ENCODE measurements at places on chromosomes 1 and 21. TPM values are rescaled to one million over a fixed set of nuclear protein-coding genes. Genes with fewer than 3 reads are reported as not detected.

- peak; percentile 41 for DNase-seq
These were observed 16.3 kb downstream of the PDZK1 start for GRCh38 chr1:145690587-145691558.

DNA sequence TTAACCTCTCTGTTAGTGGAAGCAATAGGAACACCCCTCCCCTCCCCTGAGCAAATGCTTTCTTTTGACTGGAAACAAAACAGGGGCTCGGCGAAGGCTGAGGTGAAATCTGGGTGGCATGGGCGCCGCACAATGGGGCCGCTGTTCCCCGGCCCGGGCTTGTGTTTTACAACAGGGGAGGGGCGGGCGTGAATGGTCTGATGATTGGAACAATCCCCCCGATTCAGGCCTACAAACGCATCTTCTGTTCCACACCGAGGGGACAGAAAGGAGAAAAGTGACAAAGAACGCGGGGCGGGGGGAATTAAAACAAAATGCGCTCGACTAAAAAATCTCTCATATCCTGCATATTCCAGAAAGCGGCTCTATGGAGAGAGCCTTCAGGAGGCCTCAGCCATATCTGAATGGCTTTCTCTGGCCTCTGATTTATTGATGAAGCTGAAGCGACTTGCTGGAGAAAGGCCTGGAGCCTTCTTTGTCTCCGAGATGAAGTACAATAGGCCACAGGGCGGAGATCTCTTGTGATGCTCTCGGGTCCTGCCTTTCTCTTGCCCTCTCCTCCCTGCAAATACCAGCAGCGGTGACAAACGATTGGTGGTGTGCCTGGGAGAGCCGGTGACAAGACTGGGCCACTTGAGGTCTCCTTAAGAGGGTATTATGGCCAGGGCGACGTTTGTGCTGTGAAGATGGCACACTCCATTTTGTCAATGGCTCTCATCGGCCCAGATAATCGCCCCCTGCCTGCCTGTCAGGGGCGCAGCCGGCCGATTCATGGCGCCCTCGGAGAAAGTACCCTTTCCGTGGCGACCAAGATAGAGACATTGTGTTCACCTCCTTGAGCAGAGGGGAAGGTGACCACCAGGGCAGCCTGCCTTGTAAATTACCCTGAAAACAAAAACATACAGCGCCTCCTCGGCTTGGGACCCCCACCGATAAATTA, 47.1 kb upstream of the OLIG2 start:
- DNase-seq, result no peak

DNA sequence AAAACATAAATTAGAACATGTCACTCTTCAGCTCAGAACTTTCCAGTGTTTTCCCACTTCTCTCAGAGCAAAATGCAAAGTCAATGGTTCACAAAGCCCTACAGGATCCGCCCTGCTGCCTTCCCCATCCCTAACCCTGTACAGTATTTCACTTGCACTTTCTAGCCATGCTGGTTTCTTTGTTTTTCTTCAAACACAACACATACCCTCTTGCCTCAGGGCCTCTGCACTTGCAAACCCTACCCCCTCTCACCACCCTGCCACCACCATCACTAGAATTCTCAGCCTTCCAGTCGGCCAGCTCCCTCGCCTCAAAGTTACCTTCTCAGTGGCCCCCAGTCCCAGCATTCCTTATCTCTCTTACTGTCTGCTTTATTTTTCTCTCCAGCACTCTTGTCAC, 17.6 kb downstream of the TEX35 start:
- DNase-seq, result no peak

Gene LRRC7
- not detected for polyA plus RNA-seq

DNA sequence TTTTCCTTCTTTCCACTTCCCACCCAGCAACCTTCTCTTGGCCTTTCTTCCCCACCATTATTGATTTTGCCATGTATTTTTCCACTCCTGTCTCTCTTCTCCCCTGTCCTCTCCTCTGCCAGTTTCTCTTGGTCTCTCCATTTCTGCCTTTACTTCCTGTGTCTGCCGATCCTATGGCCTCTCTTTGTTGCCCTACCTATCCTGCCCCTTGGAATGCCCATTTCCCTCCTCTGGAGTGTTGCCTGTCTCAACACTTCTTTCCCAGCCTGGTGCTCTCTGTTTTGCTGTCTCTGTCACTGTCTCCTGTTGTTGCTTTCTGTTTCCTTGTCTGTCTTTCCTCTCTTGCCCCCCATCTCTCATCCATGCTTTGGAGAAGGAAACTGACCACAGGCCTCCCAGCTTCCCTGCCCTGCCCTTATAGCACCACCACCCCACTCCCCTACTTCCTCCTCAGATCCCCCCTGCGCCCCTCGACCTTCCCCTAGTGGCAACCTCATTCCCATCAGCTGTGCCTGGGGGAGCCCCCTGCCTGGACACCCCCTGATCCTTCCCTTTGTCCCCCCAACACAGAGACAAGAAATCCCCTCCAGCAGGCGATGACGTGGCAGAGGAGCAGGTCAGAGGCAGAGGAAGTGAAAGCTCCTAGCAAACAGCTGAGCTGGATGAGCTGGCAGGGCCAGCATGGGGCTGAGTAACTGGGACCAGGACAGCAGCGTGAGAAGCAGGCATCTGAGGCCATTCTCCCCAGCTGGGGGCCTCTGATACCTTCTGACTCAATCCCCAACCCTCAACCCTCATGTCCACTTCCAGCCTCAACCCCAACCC, 6.6 kb upstream of the ETV3L start:
- DNase-seq, result peak; percentile 70

Gene RORC
- polyA plus RNA-seq, result not detected

Gene OR6K3
- not detected for polyA plus RNA-seq

GRCh38 chr1:209667708-209668107, 7.5 kb upstream of the G0S2 start:
- no peak for DNase-seq

Gene CROCC
- 4.2 TPM for polyA plus RNA-seq

Gene KRTAP12-2
- not detected for polyA plus RNA-seq

DNA sequence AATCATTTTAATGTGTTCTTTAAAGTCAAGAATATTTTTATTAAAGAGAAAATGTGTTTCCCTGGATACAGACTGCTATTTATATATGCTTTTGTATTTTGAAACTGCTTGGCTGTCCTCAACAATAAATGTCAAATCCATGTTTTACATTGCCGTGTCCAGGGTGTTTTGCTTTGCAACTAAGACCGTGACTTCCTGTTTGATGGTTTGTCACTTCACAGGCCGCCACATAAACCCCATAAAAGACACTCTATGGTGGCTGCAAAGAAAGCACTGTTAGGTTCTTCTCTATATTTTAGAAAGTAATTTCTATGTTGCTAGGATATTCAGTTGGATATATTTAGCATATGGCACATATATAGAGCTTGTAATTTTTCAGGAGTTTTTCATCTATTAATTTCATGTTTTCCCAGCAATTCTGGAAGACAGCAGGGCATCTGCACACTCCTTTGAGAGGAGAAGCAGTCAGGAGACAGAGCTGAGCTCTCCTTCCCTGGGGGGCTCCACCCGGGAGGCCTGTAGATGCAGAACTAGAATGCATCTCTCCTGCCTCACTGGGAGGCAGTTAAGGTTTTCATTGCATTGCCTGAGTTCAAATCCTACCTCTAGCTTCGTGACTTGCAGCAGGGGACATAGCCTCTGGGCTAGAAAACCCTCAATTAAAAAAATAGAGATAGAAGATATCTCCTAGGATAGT, 33.1 kb downstream of the PRDM2 start:
- DNase-seq, result no peak

Gene TUT4
- polyA plus RNA-seq, result 30.0 TPM

Gene SERPINC1
- polyA plus RNA-seq, result 0.16 TPM

DNA sequence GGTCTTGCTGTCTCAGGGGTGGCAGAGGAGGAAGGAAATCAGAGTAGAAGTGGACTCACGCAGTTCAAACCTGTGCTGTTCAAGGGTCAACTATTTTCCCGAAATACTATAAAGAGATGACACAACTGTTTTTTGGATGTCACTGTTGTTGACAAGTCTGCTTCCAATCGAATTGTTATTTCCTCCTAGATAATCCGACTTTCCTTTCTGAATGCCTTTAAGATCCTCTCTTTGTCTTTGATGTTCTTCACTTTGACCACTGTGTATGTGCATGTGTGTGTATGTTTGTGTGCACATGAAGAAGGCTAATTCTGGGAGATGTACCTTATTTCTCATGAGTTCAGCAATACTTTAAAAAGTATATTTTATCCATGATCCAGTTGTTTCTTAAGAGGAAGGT, 21.6 kb downstream of the PADI4 start:
- no peak for DNase-seq

Gene SCAMP3
- 115 TPM for polyA plus RNA-seq

GRCh38 chr21:44737706-44738354, 26.5 kb upstream of the TSPEAR start:
- no peak for DNase-seq

Gene GPR37L1
- polyA plus RNA-seq, result not detected

Gene TESK2
- 2.6 TPM for polyA plus RNA-seq

DNA sequence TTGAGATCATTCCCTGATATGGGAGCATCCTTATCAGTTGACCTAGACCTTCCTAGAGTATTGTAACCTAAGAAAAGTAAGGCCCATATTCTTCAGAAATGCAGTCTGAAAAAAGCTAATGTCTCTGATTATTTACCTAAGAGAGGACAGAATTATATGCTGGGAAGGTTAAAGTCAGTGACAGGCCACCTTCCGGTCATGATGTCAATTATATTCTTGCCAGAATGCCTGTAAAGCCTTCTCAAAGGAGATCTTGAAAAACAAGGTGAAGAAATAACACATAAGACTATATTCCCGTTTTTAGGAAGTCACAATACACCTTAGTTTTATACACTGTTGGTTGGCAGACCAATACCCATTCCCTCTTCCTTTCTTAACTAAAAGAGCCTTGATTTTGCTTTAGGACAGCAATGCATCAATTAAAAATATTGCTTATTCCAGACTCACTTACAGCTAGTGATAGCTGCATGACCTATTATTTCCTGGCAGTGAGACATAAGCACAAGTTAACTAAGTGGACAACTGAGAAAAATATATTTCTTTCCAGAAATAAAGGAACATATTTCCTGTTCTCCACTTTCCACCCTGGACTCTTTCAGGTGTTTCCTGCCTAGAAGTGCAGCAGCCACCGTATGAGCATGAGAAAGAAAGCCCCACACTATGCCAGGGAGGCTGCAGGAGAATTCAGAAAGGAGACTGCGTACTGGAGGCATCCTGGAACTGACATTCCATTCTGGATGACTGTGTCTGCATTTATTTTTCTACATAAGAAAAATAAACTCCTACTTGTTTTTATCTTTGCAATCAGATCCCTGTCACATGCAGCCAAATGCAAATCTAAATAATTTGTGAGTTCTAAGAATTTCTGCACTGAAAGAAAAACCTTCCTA, 332.9 kb upstream of the PTBP2 start:
- peak; percentile 45 for DNase-seq

- no peak for DNase-seq
These were observed 201.5 kb downstream of the NTNG1 start for GRCh38 chr1:107342316-107342715.

DNA sequence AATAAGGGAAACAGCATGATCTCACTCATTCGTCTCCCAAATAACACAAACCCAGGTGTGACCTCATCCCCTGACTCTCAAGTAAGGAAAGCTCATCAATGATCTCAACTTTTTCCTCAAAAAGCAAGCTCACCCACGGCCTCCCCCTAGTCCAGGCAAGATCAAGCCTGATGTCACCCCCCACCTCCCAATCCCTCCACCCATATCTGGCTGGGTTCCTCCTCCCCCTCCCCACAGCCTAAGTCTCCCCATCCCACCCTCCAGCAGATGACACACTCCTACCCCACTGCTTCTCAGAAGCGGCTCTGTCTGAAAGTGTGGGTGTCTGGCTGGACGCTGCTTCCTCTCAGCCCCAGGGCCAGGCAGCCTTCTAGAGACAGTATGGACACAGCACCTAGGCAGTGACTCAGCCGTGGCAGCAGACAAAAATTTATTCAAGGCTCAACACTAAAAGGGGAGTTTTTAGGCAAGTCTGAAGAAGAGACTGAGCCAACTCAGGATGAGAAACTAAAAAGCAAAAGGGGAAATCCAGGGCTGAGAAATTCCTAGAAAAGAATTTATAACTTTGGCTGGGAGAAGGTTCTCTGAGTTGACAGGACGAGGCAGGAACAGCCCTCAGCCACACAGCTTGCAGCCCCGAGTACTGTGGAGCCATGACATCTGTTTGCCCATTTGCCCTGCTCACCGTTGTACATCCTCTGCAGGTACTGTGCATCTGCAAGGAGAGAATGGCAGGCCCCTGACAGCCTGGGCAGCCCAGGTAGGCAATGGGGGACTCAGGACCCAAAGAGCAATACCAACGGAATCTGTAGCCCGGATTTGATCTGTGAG, 81.6 kb upstream of the LRRC8D start:
- DNase-seq, result no peak

GRCh38 chr1:36482724-36483388, at the start of gene CSF3R:
CSF3R (minus strand) TSS chr1:36482913; CDS start chr1:36479496, 3,417 bp downstream.
- no peak for DNase-seq

- no peak for DNase-seq
These were observed 4.0 kb downstream of the TSACC start for GRCh38 chr1:156342166-156342955.

- DNase-seq, result no peak
These were observed 28.2 kb upstream of the ATP1B1 start for GRCh38 chr1:169078163-169078883.

- DNase-seq, result no peak
These were observed 131.6 kb upstream of the ETV3 start for GRCh38 chr1:157269656-157270375.

Gene WNT2B
- polyA plus RNA-seq, result 2.8 TPM

- no peak for DNase-seq
These were observed 155.5 kb downstream of the KCNH1 start for GRCh38 chr1:210978316-210978973.

DNA sequence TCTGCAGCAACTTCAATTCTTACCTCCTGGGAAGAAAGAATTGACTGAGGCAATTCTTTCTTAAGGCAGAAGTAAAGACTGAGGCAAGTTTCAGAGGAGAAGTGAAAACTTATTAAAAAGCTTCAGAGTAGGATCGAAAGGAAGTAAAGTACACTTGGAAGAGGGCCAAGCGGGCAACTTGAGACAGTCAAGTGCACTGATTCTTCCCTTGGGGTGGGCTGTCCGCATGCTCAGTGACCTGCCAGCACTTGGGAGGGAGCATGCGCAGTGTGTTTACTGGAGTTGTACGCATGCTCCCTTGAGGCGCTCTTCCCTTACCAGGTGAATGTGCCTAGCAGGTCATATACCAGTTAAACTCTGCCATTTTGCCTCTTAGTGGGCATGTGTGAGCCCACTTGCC, 55.3 kb upstream of the NBPF3 start:
- DNase-seq, result no peak

GRCh38 chr1:116448785-116449385, 75.8 kb downstream of the ATP1A1 start:
- no peak for DNase-seq

DNA sequence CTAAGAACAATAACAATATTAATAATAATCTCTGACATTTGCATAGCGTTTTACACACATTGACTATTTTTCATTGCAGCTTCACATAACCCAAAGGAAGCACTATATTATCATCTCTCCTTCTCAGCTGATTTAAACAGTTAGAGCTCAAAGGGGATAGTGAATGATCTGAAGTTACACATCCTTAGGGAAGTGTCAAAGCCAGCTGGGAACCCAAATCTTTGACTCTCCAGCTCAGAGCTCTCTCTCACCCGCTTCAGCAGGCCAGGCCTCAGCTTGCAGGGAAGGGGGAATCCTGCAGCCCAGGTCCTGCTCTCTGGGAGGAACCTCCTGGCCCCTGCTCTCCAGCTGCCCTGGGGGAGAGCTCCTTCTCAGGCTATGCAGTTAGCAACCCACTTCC, 26.3 kb downstream of the PLEKHA6 start:
- no peak for DNase-seq

Gene MAP3K7CL
- 11.1 TPM for polyA plus RNA-seq

Gene DNAI4
- 2.2 TPM for polyA plus RNA-seq
